CD4-positive, alpha-beta T cell treated with Interleukin-15 for 4 hours (primary cell): ENCODE measurements at places on chromosomes 2 and 18.

GRCh38 chr2:222627764-222628163 is 28.1 kb downstream of the FARSB start:
- DNase-seq = no peak

DNA sequence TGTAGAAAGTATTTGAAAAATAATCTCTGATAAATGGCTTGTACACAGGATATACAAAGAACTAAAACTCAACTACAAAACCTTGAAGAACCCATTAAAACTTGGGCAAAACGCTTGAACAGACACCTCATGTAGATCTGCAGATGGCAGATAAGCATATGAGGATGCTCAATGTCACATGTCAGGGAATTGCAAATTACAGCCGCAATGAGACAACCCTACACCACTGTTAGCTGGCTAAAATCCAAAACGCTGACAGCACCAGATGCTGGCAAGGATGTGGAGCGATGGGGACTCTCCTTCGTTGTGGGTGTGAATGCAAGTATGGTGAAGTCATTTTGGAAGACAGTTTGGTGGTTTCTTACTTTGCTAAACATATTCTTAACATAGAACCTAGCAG is 53.7 kb downstream of the SNTG2 start:
- no peak for DNase-seq

DNA sequence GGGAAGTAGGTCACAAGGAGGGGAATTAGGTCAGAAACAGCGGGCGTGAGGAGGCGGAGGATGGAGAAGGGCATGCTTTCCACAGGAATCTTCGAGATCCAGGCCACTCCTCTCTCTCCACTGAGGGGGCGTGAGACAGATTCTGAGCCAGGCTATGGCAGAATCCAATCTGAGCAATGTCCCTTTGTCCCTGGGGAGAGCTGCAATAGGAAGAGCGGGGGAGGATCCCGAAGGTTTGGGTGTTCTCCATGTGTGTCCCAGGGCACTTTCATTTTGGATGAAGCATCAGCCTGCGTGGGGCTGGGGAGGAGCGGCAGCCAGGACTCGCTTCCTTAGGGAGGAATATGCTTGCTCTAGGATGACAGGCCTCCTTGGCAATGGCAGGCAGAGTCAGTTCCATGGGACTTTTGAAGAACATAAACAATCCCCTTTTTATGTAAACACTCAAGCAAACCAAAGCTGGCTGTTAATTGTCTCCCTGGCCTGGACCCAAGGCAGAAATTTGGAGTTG is 84.0 kb downstream of the LIPG start:
- DNase-seq = no peak

DNA sequence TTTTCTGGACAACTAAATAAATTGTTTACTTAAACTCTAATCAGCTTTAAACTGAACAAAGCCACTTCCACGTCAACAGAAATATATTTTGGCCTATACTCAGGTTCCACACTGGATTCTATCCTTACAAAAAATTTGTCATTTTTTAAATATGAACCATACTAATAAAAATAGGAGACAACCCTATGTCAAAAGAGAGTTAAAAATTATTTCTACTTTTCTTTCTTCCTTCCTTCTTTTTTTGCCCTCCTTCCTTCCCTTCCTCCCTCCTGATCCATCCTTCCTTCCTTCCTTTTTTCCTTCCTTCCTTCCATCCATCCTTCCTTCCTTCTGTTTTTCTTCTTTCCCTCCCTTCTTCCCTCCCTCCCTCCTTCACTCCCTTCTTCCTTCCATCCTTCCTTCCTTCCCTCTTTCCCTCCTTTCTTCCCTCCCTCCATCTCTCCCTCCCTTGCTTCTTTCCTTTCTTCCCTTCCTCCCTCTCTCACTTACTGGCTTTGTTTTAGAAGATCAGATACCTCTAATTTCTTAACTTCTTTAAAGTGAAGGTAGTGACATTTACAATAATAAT is 1444.9 kb downstream of the DPP10 start:
- DNase-seq = no peak

DNA sequence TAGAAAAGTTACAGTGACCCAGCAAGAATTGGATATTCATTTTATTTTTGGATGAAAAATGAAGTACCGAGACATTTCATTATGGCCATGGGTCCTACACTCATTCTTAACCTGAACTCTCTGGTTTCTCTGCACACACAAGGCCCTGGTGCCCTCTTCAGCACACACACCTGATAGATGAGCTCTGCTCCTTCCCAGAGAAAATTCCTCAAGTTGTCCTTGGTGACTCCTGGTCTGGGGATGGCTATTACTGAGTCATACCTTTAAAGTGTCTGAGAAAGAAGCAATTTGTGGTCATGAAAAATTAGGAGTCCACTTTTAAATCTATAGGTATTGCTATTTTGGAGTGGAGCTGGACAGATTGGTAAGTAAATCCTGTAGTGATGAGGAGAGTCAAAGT is 311.5 kb downstream of the CDH2 start:
- DNase-seq = no peak

- DNase-seq = no peak
These were observed 127.2 kb downstream of the LRRTM4 start for GRCh38 chr2:77395011-77395410.

- no peak for DNase-seq
These were observed 259.3 kb downstream of the ZNF407 start for GRCh38 chr18:74856928-74857327.

GRCh38 chr2:160984426-160985077 is 175.7 kb upstream of the TANK start:
- no peak for DNase-seq

DNA sequence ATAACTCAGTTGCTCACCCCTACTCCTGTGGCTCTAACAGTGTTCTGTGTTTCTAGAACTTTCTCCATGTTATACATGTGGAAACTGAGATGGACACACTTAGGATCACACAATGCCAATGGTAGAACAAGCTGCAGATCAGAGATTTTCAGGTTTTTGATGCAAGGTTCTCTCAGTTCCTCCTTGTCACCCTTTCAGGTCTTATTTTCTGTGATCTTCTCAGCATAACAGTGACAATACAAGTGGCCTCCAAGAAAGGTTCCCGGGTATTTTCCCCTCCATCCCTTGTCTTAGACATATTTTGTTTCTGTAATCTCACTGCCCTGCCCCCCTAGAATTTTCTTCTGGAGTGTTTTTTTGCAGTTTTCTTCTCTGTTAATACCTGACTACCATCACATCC is 6.2 kb upstream of the MGAT5 start:
- no peak for DNase-seq

- DNase-seq = no peak
These were observed 233.3 kb downstream of the FHOD3 start for GRCh38 chr18:36530676-36531405.

GRCh38 chr2:168602846-168603401 is 146.9 kb downstream of the CERS6 start:
- DNase-seq = no peak

GRCh38 chr2:7270011-7270431 is 352.8 kb downstream of the RNF144A start:
- no peak for DNase-seq

GRCh38 chr18:13442451-13442850 is 223.9 kb downstream of the LDLRAD4 start:
- DNase-seq = no peak

- no peak for DNase-seq
These were observed 40.3 kb upstream of the SCG2 start for GRCh38 chr2:223642506-223642905.

DNA sequence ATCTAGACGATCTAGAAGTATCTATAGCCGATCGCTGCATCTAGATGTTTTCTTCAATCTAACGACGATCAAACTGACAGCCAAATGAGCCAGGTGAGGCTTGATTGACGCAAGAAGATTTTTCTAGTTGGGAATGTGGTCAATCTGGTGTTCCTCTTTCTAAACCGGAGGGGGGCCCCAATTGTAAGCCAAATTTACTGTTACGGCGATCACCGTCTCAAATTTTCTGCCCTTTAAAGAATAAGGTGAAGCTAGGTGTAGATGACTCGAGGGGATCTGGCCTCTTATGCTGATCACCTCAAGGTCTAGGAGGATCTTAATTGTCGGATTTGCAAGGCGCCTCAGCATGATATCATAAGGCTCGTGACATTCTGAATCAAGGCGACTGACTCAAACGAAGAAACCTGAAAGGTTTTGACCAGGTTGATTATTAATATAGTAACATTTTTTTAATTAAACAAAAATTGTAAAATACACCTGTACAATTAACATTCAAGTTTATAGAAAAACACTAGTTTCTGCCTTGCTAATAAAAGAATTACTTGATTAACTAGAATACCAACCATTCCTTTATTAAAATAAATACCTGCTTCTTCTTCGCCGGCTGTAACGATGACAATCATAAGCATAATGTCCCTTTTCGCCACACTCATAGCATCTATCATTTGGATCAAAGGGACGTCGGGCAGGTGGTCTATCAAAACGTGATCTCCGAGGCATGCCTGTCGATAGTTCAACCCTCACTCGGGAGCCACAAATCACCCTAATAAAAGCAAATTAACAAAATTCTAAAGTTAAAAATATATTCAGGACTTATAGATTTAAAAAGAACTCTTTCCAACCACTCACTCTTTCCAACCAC is 2.0 kb downstream of the SRSF7 start:
- no peak for DNase-seq

- DNase-seq = no peak
These were observed 63.5 kb downstream of the STAT4 start for GRCh38 chr2:191087311-191087710.

DNA sequence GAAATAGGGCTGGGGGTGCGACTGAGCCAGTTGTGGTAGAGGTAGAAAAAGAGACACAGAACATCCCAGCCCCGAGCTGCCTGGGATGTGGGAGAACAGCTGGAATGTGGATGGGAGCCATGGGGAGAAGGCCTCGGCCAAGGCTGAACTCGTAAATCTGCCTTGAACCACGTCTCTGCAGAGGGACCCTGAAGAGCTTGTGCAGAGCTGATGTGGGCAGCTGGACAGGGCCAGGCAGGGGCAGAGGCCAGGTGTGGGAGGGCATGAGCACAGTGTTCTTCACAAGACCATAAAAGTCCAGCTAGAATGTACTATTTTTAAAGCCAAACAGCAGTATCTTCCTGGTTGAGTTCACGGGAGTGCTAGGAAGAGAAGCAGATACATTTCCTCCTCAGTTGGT is 5.7 kb downstream of the TCF23 start:
- no peak for DNase-seq

- DNase-seq = no peak
These were observed 318.7 kb upstream of the UBE2E3 start for GRCh38 chr2:180661686-180662030.

GRCh38 chr2:180677200-180677599 is 303.2 kb upstream of the UBE2E3 start:
- no peak for DNase-seq

GRCh38 chr2:209772290-209772685 is 656 bp downstream of the UNC80 start:
- no peak for DNase-seq

DNA sequence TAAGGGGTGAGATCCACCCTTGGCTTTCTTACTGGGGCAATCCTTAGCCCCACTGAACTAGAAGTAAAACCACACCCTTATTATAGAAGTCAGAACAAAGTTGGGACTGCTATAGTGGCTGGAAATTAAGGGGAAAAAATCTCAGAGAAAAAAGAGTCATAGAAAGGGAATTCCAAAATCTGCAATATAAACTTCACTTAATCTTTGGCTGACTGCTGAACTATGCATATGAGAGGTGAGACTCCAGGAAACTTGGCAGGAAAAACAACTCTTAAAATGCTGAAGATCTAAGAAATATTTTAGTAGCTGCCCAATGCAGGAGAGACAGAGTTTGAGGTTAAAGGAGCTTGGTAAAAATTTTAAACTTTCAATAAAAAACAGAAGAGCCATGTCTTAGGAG is 201.8 kb upstream of the FN1 start:
- DNase-seq = no peak

GRCh38 chr2:158889135-158889853 is 79.1 kb upstream of the TANC1 start:
- DNase-seq = no peak
